ENCODE measurements at places on chromosomes 4 and X. TPM values are rescaled to one million over a fixed set of nuclear protein-coding genes. Genes with fewer than 3 reads are reported as not detected.

ENPEP gene
- total RNA-seq, result not detected

PCDH19 gene
- total RNA-seq, result 1.1 TPM

CCDC120 gene
- 1.1 TPM for total RNA-seq

SLC49A3 gene
- total RNA-seq, result 2.4 TPM

PLXNB3 gene
- total RNA-seq, result 7.0 TPM

REPS2 gene
- 4.4 TPM for total RNA-seq

NAA10 gene
- 132 TPM for total RNA-seq

GLRA3 gene
- not detected for total RNA-seq

All from thoracic aorta endothelial cell (primary cell).